Fibroblast of skin of scalp (primary cell): ENCODE measurements at places on chromosomes 6 and 20.

DNA sequence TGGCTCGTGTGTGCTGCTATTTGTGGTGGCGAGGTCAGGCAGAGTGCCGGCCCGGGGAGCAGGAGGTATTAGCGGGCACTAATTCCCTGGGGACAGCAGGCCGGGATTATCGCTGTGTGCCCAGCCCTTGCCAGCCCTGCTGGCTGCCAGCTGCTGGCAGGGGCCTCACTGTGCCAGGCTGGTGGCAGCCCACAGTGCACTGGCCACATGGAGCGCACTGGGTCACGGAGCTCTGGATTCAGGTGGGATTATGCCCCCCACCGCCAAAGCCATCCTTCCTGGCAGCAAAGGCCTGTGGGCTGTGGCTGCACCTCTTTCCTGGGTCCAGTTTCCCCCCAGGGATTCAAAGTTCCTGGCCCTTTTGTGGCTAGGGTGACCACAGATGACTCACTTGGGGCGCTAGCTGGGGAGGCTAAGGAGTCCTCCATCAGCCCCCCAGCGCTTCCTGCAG is 59.7 kb downstream of the YTHDF1 start:
- no peak for DNase-seq

DNA sequence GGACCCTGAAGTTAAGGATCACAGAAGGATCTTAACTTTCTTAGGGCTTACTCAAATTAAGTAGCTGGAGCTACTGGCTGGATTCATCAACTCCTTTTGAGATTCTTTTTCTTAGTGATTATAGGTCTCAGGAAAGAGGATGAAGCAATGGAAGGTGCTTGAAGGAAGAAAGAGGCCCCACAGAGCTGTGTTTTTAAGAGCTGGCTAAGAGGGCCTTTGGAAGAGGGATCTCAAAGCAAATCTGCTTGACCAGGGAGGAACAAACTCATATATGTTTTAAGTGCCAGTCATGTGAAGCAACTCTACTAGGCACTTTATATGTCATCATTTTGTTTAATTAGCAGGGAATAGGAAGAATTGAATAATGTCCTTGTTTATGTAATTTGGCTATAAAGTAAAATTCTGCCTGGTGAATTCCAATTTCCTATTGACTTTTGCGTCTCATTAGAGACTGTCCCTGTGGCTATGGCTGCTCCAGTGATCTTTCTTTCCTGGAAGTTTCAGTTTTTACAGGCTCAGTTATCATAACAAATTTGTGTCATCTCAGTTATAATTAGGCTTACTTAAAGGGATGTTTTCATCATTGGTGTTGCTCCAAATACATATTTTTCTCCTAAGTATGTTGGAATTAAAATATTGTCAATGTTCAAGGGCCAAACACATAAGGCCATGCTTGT is 222.8 kb upstream of the CITED2 start:
- DNase-seq = no peak

DNA sequence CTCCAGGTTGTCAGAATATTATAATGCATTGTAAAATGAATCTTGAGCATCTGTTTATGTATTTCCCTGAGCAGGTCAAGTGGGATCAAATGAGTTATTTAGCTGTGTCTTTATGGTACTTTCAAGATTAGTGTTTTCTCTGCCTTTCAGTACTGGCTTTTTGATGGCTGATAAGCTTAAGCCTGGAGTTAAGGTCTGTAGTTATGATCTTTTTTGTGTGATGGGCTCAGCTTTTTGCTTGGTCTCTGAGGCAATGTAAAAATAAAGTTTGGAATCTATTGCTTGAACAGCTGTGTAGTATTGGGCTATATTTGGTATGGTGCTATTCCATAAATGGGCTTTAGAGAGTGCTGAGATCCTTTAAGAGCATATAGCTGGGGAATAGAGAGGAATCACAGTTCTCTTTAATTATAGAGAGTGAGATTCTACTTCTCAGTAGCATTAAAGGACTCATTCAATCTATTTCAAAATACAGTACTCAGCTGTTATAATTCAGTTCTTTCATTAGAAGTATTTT is 40.7 kb downstream of the ZNF451 start:
- peak; percentile 34 for DNase-seq

DNA sequence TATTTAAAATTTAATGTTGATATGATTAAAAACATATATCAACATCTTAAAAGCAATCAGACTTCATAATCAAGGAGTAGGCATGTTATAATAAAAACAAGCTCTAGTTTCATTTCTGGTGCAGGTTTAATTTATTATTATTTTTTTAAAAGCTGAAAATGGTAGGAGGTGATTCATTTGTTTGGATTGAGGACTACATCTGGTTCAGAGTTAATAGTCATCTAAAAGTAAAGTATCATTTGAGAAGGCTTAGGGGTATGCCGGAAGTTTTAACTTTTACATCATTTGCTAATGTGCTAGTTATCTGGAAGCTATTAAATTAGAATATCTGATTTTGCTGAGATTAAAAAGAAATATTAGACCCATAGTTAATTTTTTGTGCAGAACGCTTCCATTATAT is 169.5 kb upstream of the LAMA2 start:
- peak; percentile 40 for DNase-seq

DNA sequence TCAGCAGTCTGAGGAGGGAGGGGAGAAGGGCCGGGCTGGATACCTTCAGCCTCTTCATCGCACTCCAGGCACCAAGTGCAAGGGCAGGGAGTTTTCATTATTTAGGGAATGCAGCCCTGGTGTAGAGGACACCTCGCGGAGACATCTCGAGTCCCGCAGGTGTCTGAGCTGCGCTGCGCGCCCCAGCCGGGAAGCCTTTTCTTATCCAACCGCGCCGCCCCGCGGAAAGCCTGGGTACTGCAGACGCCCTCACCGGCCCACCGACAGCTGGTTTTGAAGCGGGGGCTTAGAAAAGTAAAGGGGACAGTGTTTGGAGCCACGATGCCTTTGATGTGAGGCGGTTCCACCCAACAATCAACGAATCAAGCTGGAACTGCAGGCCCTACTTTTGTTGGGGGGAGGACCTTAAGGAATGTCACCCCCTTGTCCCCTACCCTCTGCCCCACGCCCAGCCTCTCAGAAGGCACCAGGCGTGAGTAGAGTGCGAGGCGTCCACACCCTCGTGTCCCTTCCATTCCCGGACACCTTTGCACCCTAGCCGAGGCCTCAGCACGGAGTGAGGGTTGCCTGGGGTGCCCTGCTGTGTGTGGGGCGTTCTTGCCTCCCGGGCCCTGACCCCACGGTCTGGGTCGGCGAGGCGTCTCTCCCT is 8.6 kb downstream of the NKX2-2 start:
- DNase-seq = peak; percentile 42

DNA sequence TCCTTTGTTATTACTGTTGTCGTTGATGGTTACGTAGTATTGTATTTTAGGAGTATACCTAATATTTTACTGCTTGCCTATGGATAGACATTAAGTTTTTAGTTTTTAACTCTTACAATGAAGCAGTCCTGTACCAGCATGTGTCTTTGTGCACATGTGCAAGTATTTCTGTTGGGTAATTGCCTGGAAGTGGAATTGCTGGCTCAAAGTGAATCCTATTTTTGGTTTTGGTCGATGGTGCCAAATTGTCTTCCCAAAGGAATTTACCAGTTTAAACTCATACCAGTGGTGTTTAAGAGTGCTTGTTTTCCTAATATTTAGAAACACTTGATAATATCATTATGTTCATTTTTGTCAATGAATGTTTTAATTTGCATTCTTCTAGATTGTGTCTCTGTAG is 75.5 kb downstream of the ANKS1A start:
- DNase-seq = peak; percentile 54

GRCh38 chr6:105648276-105648675 is 245.4 kb upstream of the PREP start:
- no peak for DNase-seq

- DNase-seq = peak; percentile 41
Measured at GRCh38 chr20:13458860-13459451, 179.8 kb downstream of the TASP1 start.

GRCh38 chr6:1679031-1679687 is 69.4 kb downstream of the FOXC1 start:
- DNase-seq = peak; percentile 41

DNA sequence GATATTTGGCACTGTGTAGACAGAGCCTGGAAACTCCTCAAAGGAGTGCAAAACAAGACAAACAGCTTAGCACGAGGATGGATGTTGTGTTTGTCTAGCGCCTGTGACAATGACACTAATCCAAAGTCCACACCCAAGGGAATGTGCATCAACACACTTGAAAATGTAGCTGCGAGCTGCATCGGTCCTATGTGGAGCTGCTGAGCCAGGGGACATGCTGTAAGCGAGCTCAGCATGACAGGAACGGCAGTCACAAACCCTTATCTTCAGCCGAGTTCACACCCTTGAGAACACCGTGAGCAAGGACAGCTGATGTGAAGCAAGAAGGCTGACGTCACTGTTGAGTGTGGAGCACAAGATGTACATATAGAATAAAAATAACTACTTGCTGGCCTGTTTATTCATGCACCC is 684.3 kb downstream of the QKI start:
- no peak for DNase-seq

DNA sequence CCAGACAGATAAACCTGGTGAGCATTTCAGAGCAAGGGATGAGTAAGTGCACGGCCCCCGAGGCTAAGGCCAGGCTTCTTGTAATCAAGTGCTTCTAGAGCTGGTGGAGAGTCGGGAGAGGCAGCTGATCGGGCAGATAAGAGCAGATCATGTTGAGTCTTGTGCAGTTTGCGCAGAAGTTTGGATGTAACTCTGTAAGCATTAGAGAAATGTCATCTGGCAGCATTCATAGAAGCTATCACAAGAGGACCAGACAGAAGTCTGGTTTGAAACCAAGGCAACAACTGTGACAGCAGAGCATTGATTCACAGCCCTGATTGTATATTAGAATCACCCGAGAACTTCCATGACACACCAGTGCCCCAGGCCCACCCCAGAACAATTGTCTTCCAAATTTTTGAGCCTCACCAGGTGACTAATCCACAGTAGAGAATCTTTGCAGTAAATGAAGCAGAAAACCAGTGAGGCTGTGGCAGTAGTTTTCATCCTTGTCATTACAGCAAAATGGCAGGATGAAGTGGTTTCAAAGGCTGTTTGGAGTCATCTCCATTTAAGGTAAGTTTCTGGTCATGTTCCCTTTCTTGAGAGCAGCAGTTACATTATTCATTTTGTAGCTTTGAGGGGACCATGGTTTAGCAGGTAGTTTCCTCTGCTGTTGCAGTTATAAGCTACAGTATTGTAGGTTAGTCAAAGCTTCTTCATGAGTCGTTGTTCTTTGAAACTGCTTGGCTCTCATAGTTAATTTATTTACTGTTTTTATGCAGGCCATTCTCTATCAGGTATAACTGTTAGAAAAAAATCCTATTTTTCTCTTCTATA is 84.1 kb downstream of the RNF217 start:
- no peak for DNase-seq
